ENCODE measurements at places on chromosomes 1 and 21. TPM values are rescaled to one million over a fixed set of nuclear protein-coding genes. Genes with fewer than 3 reads are reported as not detected.

Gene CDC20
- 155 TPM for total RNA-seq

Gene TRPM2
- total RNA-seq = 1.6 TPM

Gene DNM3
- total RNA-seq = 1.2 TPM

Gene CELSR2
- 1.0 TPM for total RNA-seq

Gene UHMK1
- 51.0 TPM for total RNA-seq

DNA sequence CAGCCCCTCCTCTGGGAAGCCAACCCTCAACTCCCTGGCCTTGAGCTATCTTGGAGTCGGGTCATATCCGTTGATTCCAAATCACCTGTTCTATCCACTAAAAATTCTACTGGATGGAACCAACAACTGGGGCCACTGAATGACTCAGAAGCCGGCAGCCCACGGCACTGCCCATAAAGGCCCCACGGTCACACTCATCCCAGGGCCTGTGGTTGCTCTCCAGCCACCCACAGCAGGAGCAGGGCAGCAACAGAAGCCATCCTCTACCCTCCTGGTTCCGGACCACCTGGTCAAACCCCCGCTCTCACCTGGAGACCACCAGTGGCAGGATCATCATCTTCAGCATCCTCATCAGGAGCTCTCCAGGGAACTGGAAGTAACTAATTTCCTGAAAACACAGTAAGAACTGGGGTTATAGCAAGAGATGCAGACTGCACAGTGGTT, 8.4 kb downstream of the SLC1A7 start:
- H3K27ac ChIP-seq = no peak overlapping the region
- no peaks in the 10 kb centered on the region for H3K4me1 ChIP-seq
- no peaks in the 10 kb centered on the region for H3K36me3 ChIP-seq
- DNase-seq = no peak

- DNase-seq = no peak
- no peak overlapping the region for H3K4me3 ChIP-seq
- H3K4me1 ChIP-seq = no peaks in the 10 kb centered on the region
These were observed 145.0 kb downstream of the ZSCAN20 start for GRCh38 chr1:33617451-33617850.

- peaks cover 16% of the 10 kb centered on the region for H3K4me1 ChIP-seq
- H3K36me3 ChIP-seq = peaks cover 17% of the 10 kb centered on the region
- no peak overlapping the region for H3K4me3 ChIP-seq
- H3K27me3 ChIP-seq = no peaks in the 10 kb centered on the region
These were observed 5.7 kb upstream of the KCNE1 start for GRCh38 chr21:34517491-34518245.

- no peak overlapping the region for H3K27ac ChIP-seq
- H3K4me1 ChIP-seq = no peaks in the 10 kb centered on the region
- no peak overlapping the region for H3K4me3 ChIP-seq
- DNase-seq = no peak
- H3K27me3 ChIP-seq = no peaks in the 10 kb centered on the region
- no peaks in the 10 kb centered on the region for H3K36me3 ChIP-seq
These were observed 1352.0 kb upstream of the B3GALT2 start for GRCh38 chr1:194538453-194538852.

DNA sequence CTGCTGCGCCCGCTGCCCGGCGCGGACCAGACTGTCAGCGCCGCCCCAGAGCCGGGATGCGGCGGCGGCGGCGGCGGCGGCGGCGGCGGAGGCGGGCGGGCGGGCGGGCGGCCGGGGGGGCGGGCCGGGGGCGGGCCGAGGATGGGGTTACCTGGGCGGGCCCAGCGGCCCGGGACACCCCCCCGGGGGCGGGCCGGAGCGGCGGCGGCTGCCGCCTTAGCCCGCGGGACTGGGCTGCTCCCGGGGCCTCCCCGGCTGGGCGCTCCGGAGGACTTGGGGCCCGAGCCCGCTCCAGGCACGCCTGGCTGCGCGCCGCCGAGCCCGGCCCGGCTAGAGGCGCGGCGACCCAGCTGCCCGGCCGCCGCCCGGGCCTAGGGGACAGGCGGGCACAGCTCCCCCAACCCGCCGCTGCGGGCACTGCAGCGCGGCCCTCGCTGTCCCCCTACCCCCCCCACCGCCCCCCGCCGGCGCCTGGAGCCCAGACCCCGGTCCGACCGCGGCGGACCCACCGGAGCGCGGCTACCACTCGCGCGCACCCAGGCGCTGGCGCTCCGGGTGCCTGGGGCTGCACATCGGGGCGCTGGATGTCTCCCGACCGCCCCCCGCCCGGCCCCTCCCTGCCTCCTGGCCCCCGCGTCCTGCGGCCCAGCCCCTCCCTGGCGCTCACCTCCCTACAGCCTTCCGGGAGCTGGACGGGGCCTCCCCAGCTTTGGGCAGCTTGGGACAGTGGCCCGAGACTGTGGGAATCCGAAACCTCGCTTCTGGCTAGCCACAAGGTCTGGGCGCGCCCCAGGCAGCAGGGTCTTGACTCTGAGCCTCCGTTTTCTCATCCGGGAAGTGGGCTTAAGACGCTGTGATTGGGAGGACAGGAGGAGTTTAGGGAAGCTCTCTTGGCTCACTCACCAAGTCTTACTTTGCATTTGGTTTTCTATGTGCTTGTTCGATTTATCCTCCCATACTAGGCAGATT, at the start of gene WNT4:
WNT4 (minus strand) TSS at position 33 of the 969 bp plus-strand sequence. CDS start 175 bp downstream, outside the sequence.
- H3K36me3 ChIP-seq = no peaks in the 10 kb centered on the region
- peak within 1 kb of the TSS; percentile 29 for H3K4me3 ChIP-seq
- DNase-seq = peak; percentile 27
- H3K4me1 ChIP-seq = peaks cover 6% of the 10 kb centered on the region
- no peak within 1 kb of the TSS for H3K27ac ChIP-seq

DNA sequence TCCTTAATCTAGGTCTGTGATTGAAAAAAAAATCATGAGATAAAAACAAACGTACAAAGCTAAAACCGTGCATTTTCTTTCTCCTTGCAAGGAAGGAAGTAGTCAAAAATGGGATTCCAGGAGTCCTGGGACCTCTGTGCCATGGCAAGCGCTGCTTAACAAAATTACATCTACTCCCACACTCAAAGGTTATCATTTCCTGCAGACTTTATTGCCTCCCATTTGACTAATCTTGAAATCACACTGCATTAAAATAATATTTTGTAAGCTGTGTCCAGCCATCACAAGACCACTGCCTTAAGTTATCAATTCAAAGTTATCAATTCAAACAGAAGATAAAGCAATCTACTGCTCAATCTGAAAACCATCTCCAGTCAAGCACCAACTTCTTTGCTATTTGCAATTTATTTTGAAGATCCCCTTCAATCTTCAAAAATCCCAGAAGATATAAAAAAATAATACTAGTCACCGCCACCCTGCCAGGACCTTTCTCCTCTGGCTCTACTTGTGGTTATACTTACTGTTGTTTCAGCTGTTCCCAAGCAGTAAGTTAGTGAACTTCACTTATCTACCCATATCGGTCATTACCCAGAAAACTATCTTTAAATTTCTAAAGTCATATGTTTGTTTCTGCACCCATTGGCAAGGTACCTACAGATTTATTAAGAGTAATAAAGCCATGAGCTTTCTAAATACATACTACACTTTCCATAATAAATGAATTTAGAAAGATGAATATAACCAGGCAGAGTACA, 38.1 kb upstream of the RAP1GAP start:
- H3K36me3 ChIP-seq = peaks cover 43% of the 10 kb centered on the region
- peaks cover 4% of the 10 kb centered on the region for H3K4me1 ChIP-seq
- no peak for DNase-seq
- H3K4me3 ChIP-seq = no peak overlapping the region

GRCh38 chr21:35265170-35265877, 216.2 kb upstream of the RUNX1 start:
- H3K36me3 ChIP-seq = no peaks in the 10 kb centered on the region
- H3K27me3 ChIP-seq = peaks cover 4% of the 10 kb centered on the region

GRCh38 chr1:85061711-85062424, 13.6 kb upstream of the MCOLN3 start:
- H3K27ac ChIP-seq = peak overlapping the region; percentile 31
- no peaks in the 10 kb centered on the region for H3K36me3 ChIP-seq
- peak; percentile 89 for DNase-seq
- H3K4me3 ChIP-seq = peak overlapping the region; percentile 77
- peaks cover 12% of the 10 kb centered on the region for H3K4me1 ChIP-seq
- peaks cover 13% of the 10 kb centered on the region for H3K27me3 ChIP-seq

DNA sequence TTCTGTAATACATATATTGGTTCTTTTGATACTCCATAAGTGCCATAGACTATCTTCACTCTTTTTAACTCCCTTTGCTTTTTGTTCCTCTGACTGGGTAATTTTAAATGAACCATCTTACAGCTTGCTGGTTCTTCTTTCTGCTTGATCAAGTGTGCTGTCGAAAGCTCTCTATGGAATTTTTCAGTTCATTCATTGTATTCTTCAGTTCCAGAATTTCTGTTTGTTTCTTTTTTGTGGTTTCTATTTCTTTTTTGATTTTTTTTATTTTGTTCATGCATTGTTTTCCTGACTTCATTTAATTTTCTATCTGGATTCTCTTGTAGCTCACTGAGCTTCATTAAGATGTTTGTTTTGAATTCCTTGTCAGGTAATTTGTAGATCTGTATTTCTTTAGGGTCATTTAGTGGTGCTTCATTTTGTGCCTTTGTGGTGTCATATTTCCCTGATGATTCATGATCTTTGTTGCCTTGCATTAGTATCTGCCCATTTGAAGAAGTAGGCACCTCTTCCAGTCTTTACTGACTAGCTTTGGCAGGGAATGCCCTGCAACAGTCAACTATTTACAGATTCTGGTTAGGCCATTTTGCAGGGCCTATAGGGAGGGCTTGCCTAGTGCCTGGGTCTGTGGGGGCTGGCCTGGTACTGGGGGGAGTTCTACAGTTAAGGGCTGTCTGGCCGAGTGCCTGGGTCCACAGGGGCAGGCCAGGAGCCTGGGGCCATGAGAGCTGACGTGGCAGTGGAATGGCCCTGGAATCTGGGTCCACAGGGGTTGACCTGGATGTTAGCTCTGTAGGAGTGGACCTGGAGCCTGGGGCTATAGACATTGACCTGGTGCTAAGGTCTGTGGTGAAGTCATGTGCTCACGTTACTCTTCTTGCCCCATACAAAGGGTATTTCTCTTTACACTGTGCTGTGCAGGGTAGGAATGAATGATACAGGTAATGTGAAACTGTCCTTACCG, 89.7 kb downstream of the MAGI3 start:
- peaks cover 41% of the 10 kb centered on the region for H3K36me3 ChIP-seq
- no peak overlapping the region for H3K4me3 ChIP-seq
- no peaks in the 10 kb centered on the region for H3K27me3 ChIP-seq
- DNase-seq = no peak
- no peak overlapping the region for H3K27ac ChIP-seq

- H3K4me3 ChIP-seq = peak overlapping the region; percentile 70
- H3K27ac ChIP-seq = no peak overlapping the region
- H3K36me3 ChIP-seq = no peaks in the 10 kb centered on the region
- no peaks in the 10 kb centered on the region for H3K27me3 ChIP-seq
These were observed 7.2 kb upstream of the SLX9 start for GRCh38 chr21:44932408-44933181.
